ENCODE measurements at places on chromosomes 1 and 21. TPM values are rescaled to one million over a fixed set of nuclear protein-coding genes. Genes with fewer than 3 reads are reported as not detected.

- no peaks in the 10 kb centered on the region for H3K36me3 ChIP-seq
- peaks cover 17% of the 10 kb centered on the region for H3K27me3 ChIP-seq
- peak overlapping the region; percentile 91 for H3K27ac ChIP-seq
Observed at GRCh38 chr1:1628754-1629429, 3.1 kb upstream of the MMP23B start.

AK5 gene
- total RNA-seq, result not detected

- H3K27ac ChIP-seq, result peak overlapping the region; percentile 83
- no peaks in the 10 kb centered on the region for H3K27me3 ChIP-seq
- peaks cover 4% of the 10 kb centered on the region for H3K4me1 ChIP-seq
- H3K4me3 ChIP-seq, result peak overlapping the region; percentile 78
- DNase-seq, result no peak
Observed at GRCh38 chr1:10431070-10431730, 967 bp downstream of the CENPS start.

GRCh38 chr1:55706397-55706796 lies 491.2 kb upstream of the USP24 start:
- no peak overlapping the region for H3K4me3 ChIP-seq
- no peaks in the 10 kb centered on the region for H3K27me3 ChIP-seq
- DNase-seq, result no peak
- H3K27ac ChIP-seq, result no peak overlapping the region

MATN1 gene
- not detected for total RNA-seq
